Activated CD4-positive, alpha-beta T cell treated with anti-CD3 and anti-CD28 coated beads for 48 hours (primary cell): ENCODE measurements at places on chromosomes 12 and 14.

- peak; percentile 93 for DNase-seq
Observed at GRCh38 chr12:52221912-52222457, 11.1 kb upstream of the KRT7 start.

DNA sequence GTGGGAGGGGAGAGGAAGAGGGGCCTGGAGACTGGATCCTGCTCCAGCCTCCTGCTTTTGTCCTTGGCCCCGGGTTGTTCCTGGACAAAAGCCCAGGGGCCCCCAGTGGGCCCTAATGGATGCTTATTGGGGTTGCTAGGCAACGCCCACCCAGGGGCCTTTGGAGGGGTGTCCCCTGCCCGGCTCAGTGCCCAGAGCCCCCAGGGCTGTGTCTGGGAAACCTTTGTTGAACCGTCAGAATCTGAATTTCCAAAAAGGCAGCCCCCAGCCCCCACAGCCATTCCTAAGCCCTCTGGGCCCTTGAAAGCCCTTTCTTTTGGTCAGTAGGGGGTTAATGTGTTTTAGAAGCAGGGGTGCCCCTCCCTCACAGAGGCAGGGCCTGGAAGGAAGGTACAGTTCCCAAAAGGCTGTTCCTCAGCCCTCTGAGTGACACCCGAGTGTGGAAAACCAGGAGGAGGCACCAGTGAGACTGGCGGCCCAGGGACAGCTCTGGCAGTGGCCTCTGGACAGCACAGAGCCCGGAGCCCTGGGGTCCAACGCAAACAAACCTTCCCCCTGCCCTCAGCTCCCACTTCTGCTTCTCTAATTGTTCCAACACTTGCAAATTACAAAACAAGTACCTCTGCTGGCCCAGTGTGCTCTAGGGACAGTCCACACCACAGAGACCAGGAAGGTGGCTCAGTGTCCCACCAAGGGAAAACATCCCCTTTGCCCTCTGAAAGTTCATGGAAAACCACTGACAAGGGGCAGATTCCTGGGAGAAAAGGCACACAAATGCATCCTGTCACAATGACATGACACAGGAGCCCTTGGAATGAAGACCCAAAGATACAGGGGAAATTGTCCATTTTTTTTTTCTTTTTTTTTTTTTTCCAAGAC, 19.4 kb downstream of the HHIPL1 start:
- DNase-seq: no peak

GRCh38 chr12:67540920-67541624, 107.5 kb upstream of the DYRK2 start:
- DNase-seq: no peak

DNA sequence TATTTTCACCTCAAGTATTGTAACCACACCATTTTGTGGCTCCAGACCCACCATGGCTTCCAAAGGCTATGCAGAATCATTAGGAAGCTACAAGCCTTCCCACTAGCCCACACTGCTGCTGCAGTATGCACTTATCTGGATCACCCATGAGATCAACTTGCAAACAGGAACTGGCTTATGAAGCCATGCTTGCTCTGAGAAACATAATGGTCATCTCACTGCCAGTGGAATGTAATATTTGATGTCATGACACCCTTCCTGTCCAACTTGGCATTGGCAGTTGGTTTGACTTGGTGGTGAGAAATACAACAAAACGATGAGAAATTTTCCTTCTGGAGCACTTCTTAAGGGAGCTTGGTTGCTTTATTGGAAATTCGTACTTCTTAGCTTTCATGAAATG, 69.3 kb upstream of the FRMD6 start:
- no peak for DNase-seq

GRCh38 chr12:97283297-97283696, 179.3 kb upstream of the RMST start:
- DNase-seq: peak; percentile 3

DNA sequence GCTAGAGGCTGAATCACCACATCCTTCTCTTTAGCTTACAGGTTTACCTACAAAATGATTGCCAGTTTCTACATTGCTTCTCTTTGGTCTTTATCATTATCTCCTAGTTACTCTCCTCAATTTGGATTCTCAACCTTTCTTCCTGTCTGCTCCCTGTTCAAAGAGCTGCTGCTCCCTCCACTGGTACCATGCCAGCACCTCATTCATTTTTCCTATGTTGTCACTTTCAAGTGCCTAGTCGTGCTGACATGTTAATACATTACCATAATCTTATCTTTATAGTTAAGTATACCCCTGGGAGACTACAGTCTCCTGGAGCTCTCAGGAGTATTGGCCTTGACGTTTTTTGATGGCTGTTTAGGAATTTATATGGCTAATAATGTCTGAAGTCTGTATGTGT, 14.2 kb downstream of the FRS2 start:
- no peak for DNase-seq

- no peak for DNase-seq
Observed at GRCh38 chr14:75128596-75128990, 1.7 kb upstream of the NEK9 start.

DNA sequence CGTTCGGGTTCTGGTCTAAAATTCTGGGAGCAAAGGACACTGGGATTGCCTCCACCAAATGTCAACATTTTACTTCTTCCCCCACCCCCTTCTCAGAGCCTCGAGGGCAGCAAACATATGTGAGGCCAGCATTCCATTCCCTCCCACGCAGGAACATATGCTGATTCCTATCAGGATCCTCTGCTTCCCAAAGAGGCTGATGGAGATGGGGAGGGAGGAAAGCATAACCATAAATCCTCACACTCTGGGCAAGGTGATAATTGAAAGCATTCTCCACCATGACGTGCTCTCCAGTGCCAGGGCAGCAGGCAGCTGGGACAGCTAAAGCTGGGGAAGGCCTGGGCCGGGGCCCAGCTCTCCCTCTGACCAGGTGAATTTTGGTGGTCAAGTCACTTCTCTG, 395.0 kb downstream of the ZFP36L1 start:
- no peak for DNase-seq

GRCh38 chr12:94379479-94380113, 80.1 kb downstream of the CEP83 start:
- peak; percentile 6 for DNase-seq

DNA sequence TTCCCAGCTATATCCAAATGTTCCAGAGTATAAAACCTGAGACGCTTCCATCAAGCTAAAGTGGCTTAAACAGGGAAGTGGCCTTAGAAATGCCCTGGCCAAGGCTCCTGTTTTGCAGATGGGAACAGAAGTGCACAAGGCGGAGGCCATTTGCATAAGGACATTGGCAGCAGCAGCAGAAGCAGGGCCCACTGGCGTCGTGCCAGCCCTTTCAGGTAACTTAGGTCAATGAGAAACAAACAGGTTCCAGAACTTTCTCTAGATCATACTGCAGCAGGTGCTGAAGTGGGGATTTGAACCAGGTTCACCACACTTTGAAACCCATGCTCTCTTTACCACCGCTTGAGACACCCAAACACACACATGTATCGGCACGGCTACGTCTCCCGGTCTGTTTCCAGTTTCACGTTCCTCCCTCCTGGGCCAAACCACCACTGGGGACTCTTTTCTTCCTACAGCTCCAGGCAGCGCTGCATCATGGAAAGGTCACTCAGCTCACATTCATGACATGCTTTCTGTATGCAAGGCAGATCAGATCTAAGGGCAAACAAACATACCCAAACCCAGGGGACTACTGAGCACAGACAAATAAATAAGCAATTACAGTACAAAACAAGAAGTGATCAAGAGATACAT, 46.0 kb upstream of the PLEKHG6 start:
- DNase-seq: no peak

GRCh38 chr12:70319605-70320004, 46.5 kb upstream of the KCNMB4 start:
- DNase-seq: no peak

GRCh38 chr14:95659293-95659989, 26.8 kb upstream of the TCL1B start:
- no peak for DNase-seq

GRCh38 chr12:124217508-124218242, 77.2 kb upstream of the RFLNA start:
- DNase-seq: no peak

DNA sequence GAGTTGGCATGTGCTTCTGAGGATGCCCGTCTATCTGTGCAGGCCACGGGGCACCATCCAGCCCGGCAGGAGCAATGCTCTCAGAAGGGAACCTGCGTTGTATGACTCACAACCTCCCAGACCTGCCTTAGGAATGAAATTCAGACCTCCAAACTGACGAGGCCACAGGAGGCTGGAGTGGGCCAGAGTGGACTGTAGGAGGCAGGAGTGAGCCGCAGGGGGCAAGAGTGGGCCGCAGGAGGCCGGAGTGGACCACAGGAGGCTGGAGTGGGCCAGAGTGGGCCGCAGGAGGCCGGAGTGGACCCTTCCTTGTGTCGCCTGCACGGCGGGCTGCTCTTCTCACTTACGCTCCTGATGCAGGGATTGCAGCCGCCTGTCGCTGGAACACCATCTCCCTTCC, 11.1 kb upstream of the FBRSL1 start:
- DNase-seq: no peak

DNA sequence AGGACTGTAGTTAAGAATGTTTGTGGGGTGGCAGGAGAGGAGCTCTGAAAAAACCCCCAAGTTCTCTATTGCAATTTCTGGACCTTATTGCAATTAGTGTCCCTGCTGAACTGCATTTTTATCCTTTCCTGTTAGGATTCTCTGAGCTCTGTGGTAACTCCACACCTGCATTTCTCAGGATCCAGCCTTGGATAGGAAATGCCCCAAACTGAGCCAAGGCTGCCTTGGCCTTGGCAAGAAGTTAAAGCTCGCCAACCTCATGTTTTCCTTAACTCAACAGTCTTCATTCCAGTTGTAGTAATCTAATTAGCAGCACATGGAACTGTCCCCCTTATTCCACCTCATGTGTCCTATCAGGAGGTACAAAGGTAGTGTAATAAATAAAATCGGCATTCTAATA, 66.5 kb downstream of the C12orf75 start:
- DNase-seq: no peak

DNA sequence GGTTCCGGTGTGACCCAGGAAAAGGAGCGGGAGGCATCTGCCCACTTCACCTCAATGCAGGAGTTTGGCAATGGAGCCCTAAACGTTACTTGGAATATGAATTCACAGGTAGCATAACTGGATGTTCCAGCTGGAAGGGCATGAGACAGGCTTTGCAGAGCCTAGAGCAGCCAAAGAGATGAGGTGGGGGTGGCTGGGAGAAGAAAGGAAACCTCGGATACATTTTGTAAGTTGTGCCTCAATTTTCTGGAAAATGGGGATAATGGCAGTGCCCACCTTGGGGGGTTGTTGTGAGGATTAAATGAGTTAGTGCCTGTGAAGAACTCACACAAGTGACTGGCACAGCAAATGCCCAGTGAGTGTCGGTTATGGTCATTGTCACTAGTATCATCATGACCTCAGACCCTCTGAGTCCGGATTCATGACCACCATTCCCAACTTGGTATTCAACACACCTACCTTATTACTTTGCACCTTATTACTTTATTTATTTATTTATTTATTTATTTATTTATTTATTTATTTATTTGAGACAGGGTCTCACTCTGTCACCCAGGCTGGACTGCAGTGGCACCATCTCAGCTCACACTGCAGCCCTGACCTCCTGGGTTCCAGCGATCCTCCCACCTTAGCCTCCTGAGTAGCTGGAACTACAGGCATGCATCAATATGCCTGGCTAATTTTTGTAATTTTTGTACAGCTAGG, 56.0 kb downstream of the CLMN start:
- DNase-seq: no peak

DNA sequence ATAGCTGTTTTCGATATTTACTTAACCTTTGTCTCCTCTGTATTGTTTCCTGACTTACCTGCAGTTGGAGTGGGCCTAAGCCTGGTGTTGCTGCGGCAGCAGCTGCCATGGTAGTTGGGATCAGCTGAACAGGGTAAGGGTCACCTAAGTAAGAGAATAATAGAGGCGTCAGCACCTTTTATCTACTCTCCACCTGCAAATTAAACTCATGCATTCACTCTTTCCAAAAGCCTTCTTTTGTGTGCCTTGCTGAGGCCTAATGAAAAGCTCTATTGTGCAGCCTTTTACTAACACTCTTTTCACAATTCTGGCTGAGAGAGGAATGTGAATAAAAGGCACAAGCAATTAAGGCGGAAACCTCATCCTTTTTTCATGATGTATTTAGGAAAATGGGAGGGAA, 308.7 kb downstream of the SOX5 start:
- no peak for DNase-seq

DNA sequence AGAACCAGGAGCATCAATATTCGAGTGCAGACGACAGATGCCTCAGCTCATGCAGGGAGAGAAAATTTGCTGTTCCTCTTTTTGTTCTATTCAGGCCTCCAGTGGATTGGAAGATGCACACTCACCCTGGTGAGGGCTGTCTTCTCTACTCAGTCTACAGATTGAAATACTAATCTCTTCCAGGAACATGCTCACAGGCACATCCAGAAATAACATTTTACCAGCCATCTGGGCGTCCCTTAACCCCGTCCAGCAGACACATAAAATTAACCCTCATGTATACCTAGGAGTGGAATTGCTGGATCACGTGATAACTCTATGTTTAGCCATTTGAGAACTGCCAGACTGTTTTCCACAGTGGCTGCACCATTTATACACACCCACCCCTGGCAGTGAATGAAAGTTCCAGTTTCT, 4.5 kb upstream of the OAS2 start:
- no peak for DNase-seq

DNA sequence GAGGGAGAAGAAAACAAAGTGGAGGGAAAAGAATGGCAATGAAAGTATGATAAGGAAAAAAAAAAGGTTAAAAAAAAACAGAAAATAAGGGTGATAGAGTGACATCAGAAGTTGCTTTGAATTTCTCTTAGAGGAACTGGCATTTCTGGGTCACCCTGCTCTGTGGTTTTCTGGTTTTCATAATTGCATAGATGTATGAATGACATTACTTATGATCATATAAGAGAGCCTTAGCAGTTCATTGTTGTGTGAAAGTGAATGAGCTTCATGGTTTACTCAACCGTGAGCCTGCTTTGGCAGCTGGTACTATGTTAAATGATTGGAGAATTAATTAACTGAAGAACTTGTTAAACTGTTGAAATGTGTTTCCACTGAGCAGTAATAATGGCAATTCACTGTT, 336.4 kb upstream of the FBXO33 start:
- DNase-seq: no peak

DNA sequence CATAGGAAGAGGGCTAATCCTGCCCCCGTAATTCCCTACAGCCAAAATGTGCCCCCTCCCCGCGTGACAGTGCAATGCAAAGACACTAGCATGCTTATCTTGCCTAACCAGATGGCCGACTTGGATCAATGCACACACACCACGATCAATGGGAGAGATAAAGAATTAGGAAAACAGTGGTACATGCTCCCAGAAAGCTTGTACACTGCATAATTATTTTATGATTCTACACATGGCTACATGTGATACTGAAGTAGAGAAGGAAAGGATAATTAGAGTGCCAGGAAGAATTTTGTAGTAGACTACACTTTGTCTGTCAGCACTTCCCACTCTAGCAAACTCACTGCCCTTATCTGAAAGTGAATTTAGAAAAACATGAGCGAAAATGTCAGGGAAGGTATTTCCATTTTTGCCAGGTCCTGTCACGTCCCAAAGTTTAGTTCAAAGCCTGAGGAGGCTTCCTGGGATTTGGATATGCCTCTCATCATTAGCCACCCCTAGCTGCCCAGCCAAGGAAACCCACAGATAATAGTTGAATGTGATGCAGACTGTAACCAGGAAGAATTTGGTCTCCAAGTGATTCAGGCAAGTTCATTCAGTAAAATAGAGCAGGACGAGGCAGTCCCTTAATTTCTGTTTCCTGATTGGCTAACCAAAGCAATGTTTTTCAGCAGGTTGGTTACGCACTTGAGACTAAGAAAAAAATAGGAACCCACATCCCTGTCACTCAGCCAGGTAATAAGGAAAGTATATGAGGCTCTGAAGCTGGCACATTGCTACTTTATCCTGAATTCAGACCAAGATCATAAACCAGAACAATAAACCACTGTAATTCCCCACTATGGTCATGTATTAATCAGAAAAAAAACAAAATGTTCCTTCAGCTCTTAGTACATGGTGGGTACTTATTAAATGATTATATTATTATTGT, 199.6 kb upstream of the OTX2 start:
- no peak for DNase-seq
